ENCODE measurements at places on chromosomes 13 and 19.

GRCh38 chr19:51122112-51122981 is 2.4 kb upstream of the SIGLEC9 start:
- no peak for DNase-seq

GRCh38 chr19:13301627-13302334 is 151.6 kb downstream of the IER2 start:
- no peak for DNase-seq

DNA sequence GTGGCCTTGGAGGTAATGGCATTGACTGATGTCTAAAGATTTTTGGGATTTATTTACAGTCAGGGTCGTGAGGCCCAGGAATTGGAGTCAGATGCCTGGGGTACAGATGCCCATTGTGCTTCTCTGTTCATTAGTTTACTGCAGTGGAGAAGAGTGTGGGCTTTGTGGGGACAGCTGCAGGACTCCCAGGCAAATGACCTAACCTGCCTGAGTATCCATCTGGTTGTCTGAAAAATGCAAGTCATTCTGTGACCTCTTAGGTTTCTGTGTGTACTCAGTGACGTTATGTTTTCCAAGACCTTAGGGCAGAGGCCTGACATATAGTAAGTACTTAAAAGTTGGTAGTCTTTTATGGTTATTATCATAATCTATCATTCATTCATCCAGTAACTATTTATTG is 60.5 kb downstream of the SPATA13 start:
- DNase-seq: no peak

DNA sequence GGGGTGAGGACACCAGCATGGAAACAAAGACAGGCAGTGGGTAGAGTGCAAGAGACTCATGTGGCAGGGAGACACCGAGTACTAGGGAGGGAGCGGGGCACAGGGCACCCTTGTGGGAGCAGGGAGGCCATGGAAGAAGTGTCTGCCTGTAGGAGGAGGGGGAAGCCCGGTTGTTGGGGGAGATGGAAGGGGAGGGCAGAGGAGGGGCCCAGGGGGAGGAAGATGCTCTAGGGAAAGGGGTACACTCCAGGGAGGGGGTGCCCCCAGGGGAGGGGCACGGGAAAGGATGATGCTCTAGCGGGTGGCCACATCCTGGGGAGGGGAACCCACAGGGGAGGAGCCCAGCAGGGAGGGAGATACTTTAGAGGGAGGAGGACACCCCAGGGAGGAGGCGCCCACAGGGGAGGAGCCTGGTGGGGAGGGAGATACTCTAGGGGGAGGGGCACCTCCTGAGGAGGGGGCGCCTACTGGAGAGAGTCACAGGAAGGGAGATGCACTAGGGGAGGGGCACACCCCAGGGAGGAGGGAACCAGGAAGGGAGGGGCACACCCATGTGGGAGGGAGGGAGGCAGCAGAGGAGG is 24.9 kb downstream of the CPAMD8 start:
- no peak for DNase-seq

DNA sequence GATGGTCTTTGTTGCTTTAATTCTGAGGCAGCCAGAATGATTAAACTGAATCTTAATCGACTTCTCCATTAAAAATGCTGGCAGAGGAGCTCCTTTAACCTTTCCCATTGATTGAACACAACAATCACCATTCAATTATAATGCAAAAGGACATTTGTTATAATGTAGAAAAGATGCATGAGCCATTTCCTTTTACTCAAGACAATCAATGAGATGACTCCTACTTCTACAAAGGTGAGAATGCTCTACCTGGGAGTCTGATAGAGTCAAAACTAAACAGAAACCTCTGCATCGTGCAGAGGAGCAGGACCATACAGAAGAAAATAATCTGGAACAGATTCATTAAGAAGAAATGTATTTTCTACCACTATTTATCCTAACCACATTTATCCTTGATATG is 253.6 kb upstream of the DACH1 start:
- no peak for DNase-seq

- DNase-seq: no peak
These were observed 902.3 kb upstream of the SLITRK1 start for GRCh38 chr13:84784443-84785153.

DNA sequence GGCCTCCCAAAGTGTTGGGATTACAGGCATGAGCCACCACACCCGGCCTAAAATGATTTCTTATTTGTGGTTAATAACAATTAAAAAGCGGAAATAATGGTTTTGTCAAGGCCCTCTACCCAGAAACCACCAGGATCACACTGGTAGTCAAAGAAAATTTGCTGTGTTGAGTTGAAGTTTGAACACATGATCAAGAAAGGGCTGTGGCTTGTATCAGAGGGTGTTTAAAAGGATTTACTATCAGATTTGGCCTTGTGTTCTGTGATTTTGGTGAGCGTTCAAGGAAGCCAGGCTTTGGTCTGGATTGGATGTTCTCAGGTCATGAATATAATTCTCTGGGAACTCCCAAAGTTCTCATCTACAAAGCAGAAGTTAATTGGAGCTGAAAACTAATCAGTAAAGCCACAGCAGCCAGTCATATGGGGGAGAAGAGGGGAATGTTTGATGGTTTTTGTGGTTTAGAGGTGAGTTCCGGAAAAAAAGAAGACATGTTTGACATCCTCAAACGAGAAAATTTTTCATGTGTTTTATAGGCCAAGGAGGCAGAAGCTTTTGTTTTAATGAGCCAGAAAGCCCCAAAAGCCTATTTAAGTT is 10.6 kb upstream of the ZNF556 start:
- no peak for DNase-seq

DNA sequence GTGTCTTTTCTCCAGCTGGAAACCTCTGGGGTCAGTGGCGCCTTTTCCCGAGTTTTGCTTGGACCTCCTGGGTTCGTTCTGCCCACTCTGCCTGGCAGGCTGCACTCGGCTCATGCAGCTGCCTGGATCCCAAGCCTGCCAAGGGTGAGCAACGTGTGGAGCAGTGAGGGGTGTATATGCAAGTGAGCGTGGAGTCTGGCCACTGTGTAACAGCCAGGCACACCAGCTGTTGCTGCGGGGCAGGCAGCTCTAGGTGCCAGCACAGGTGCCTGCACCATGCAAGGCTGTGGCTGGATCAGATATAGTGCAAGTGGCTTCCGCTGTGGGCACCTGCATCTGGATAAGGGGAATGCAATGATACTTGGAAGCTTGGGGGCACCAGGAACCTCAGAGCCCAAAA is 699.4 kb downstream of the SLITRK1 start:
- no peak for DNase-seq

DNA sequence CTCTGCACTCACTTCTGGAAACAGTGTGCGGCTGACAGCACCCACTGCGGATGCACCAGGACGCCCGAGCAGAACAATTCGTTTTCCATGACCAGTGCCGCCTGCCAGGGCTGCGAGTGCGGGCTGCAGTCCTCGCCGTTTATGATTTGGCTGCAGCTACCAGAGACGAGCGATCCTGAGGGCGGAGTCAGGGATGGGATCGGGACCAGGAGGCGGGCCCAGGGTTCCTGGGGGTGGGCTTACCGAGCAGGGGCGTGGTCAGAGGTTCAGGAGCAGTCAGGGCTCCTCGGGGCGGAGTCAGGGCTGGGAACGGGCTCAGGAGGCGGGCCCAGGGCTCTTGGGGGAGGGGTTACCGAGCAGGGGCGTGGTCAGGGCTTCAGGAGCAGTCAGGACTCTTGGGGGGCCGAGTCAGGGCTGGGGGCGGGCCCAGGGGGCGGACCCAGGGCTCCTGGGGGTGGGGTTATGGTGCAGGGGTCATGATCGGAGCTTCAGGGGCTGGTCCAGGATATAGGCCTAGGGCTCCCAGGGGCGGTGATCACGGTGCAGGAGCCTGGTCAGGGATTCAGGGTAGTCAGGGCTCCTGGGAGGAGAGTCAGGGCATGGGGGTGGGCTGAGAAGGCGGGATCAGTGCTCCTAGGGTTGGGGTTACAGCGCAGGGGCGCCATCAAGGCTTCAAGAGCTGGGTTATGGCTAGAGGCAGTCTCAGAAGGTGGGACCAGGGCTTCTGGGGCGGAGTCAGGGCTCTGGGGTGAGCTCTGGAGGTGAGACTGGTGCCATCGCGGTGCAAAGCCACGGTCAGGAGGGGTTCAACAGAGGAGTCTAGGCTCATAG is 1.7 kb downstream of the KLK4 start:
- DNase-seq: no peak

DNA sequence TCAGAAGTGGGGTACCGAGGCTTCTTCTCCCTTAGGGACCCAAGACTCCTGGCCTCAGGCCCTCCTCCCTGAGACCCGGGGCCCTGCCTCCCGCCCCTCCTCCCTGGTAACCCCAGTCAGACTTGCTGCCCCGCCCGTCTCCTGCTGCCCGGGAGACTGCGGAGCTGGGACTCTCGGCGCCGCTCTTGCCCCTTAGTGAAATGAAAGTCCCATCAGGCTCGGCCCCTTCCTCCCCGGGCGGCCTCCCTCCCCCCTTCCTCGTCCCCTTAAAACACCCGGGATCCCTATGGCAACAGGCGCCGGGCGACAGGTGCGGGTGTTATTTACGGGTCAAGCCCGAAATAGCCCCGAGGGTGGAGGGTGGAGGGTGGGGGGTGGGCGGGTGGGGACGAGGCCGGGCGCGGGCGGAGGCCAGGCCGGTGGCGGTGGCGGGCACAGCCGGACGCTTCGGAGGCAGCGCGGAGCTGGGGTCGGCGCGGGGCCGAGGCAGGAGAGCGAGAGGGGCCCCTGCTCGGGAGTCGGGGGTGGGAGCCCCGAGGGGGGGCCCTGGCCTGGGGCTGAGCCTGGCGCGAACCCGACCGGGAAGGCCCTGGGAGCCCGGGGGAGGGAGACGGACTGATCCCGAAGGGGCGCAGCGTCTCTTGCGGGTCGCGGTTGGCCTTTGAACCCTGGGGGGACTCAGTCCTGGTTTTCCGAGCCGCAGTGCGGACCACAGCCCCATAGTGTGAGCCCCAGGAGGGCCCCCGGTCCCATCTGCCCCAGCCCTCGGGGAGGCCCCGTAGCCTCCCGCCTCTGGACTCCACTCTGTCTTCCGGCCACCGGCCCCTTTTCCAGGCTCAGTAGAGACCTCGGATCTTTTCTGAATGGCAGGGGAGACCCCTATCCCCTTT is at the start of gene CACNG6:
Gene CACNG6, plus strand, starts transcription at position 414 of the 890 bp plus-strand sequence. CDS start 1,241 bp downstream, outside the sequence.
- no peak for DNase-seq

GRCh38 chr13:52695856-52696255 is 43.2 kb downstream of the SUGT1 start:
- no peak for DNase-seq

GRCh38 chr13:80121038-80121437 is 219.9 kb downstream of the SPRY2 start:
- DNase-seq: no peak

GRCh38 chr13:85828094-85828684 is 29.0 kb upstream of the SLITRK6 start:
- no peak for DNase-seq

- no peak for DNase-seq
These were observed 10.2 kb downstream of the ANGPTL4 start for GRCh38 chr19:8373867-8374813.
